ENCODE measurements at places on chromosomes 4 and X. TPM values are rescaled to one million over a fixed set of nuclear protein-coding genes. Genes with fewer than 3 reads are reported as not detected.

Gene SCD5
- 5.1 TPM for total RNA-seq

Gene CT45A1
- total RNA-seq = not detected

Gene CXCL11
- not detected for total RNA-seq

Gene CT45A6
- total RNA-seq = not detected

Gene CLGN
- 76.3 TPM for total RNA-seq

Gene HPSE
- 1.8 TPM for total RNA-seq

Gene IKBKG
- total RNA-seq = 15.5 TPM

Gene KLHL34
- total RNA-seq = 3.8 TPM

Gene OTC
- not detected for total RNA-seq

Gene MAGEA1
- not detected for total RNA-seq

Gene EFNB1
- total RNA-seq = 18.0 TPM

Gene ARMCX6
- total RNA-seq = 23.3 TPM

Gene AREG
- total RNA-seq = 1.4 TPM

Gene OGT
- total RNA-seq = 78.6 TPM

Gene PAGE1
- not detected for total RNA-seq

Gene UCP1
- not detected for total RNA-seq

Gene PSAPL1
- total RNA-seq = not detected

Gene CYP4V2
- 22.7 TPM for total RNA-seq

Gene ZNF518B
- 22.8 TPM for total RNA-seq

Gene KIAA1210
- not detected for total RNA-seq

Gene GLUD2
- total RNA-seq = 1.5 TPM
